Placental pericyte (primary cell): ENCODE measurements at places on chromosomes 4 and X. TPM values are rescaled to one million over a fixed set of nuclear protein-coding genes. Genes with fewer than 3 reads are reported as not detected.

Gene ZBTB49
- 5.9 and 8.7 TPM in 2 replicates for total RNA-seq

Gene EVC2
- 12.2 and 16.0 TPM in 2 replicates for total RNA-seq

Gene MND1
- total RNA-seq = 2.0 and 5.7 TPM in 2 replicates

Gene DGKK
- not detected in 2 replicates for total RNA-seq

Gene EPHA5
- total RNA-seq = 0.22 and 3.7 TPM in 2 replicates

Gene KLHL13
- total RNA-seq = 0.14 TPM in 1 of 2 replicates, not detected in the other

Gene CLNK
- not detected in 2 replicates for total RNA-seq

Gene DSPP
- total RNA-seq = not detected in 2 replicates

Gene IL13RA1
- total RNA-seq = 51.6 and 51.7 TPM in 2 replicates

Gene CSAG3
- not detected in 2 replicates for total RNA-seq

Gene SLC25A14
- 8.3 and 11.6 TPM in 2 replicates for total RNA-seq

Gene LIMCH1
- total RNA-seq = 0.72 and 20.4 TPM in 2 replicates

Gene PWWP3B
- total RNA-seq = 0.44 and 4.3 TPM in 2 replicates

Gene LDOC1
- total RNA-seq = 4.8 and 6.2 TPM in 2 replicates

Gene GLUD2
- 1.1 and 1.7 TPM in 2 replicates for total RNA-seq

Gene S100G
- total RNA-seq = not detected in 2 replicates

Gene SMIM10
- 3.7 and 3.9 TPM in 2 replicates for total RNA-seq

Gene NXF2
- total RNA-seq = not detected in 2 replicates

Gene SSX1
- total RNA-seq = not detected in 2 replicates

Gene UGT2B7
- total RNA-seq = not detected in 2 replicates

Gene MAGIX
- total RNA-seq = 1.1 and 3.3 TPM in 2 replicates

Gene CTAG1B
- not detected in 2 replicates for total RNA-seq

Gene RAB39B
- 0.14 and 0.44 TPM in 2 replicates for total RNA-seq

Gene TMEM156
- 2.2 and 3.7 TPM in 2 replicates for total RNA-seq

Gene PLP1
- not detected in 2 replicates for total RNA-seq

Gene BCOR
- total RNA-seq = 16.8 and 16.9 TPM in 2 replicates

Gene LRRC66
- 0.22 and 0.43 TPM in 2 replicates for total RNA-seq

Gene PCDH10
- total RNA-seq = 17.3 and 21.6 TPM in 2 replicates

Gene LRCH2
- total RNA-seq = 7.4 and 13.1 TPM in 2 replicates

Gene ZCCHC12
- 0.14 TPM in 1 of 2 replicates, not detected in the other for total RNA-seq

Gene ZAR1
- total RNA-seq = not detected in 2 replicates

Gene TDO2
- total RNA-seq = 8.3 and 12.3 TPM in 2 replicates

Gene ARSJ
- 23.9 and 72.7 TPM in 2 replicates for total RNA-seq

Gene SPANXN2
- total RNA-seq = not detected in 2 replicates

Gene GPR143
- total RNA-seq = 0.43 and 0.44 TPM in 2 replicates

Gene NPY1R
- 0.43 and 5.3 TPM in 2 replicates for total RNA-seq

Gene PALLD
- total RNA-seq = 132 and 240 TPM in 2 replicates

Gene POU3F4
- total RNA-seq = not detected in 2 replicates

Gene OTUD6A
- total RNA-seq = not detected in 2 replicates

Gene LUZP4
- total RNA-seq = not detected in 2 replicates

Gene L1CAM
- total RNA-seq = 0.88 and 18.2 TPM in 2 replicates

Gene DCAF4L1
- total RNA-seq = under 0.01 TPM in 2 replicates
